ENCODE measurements at places on chromosomes 5 and 9.

DNA sequence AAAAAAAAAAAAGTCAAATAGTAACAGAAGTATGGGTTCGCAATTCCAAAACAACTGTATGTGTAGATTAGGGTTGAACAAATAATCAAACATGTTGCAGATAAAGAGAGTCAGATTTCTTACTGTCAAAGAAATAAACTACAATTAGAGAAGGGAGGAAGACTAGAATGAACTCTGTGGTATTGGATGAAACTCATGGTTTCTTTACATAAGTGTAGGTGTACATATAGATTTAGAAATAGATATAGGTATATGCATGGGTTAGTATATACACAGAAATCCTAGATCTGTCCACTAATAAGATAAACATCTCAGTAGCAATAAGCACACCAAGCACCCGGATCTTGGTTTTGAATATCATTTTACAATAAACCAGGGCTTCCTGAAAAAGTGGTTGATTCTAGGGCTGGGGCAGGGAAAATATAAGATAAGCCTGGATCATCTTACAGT, 21.3 kb downstream of the DTWD2 start:
- no peak for DNase-seq

DNA sequence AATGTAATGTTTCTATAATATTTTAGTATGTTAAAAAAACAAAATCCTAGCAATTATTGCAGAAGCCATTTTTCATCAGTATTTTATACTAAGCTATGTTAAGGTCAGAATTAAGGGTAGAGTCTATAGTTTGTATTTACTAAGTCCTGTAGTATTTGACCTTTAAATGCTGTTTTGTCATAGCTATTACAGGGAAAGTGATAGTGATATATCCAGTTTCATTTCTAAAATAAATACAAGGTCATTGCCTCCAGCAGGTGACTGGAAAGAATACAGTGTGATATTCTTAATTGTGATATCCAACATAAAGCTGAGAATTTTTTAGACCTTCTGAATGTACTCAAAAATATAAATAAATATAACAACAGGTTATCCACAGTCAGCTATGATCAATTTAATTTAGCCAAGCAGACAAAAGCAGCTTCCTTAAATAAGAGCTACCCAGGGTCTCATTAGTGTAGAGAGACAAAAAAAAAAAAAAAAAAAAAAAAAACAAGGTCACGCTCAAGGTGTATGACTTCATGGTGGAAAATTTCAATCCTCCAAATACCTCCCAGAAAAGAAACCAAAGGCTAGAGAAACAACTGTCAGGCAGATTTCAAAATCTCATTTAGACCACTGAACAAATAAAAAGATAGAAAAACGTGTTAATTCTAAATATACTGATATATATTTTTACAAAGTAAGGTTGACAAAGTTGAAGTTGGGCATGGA, 278.7 kb downstream of the HCN1 start:
- DNase-seq, result no peak

- no peak for DNase-seq
These were observed 159.5 kb downstream of the GNA14 start for GRCh38 chr9:77488439-77489126.

GRCh38 chr5:179834120-179834519, 13.4 kb downstream of the SQSTM1 start:
- no peak for DNase-seq

DNA sequence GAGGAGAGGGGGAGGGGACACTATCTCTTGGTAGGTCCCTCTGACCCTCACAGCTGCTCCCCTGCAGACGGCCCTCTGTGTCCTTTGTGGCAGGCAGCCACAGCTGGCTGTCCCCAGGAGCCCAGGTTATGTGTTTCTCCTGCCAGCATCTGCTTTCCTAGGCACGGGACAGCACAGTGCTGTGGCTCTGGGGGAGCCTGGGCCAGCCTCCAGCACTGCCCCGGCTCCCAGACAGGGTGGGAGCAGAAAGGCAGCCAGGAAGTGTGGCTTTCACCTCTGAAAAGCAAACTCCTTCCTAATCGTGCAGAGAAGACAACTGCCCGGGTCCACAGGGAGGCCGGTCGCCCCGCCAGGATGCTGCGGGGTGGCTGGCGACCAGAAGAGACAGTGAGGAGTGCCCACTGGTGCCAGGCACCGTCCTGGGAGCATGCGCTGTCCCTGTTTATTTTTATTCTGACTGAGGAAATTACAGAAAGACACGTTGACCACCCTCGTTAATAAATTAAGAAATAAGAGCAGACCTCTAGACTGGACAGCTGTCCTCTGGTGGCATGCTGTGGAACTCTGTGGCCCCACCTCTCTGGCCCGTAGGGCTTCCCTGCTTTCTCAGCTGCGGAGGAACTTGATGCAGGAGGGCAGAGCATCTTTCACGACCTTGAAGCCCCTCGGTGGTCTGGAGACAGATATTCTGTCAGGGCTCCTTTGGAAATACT, 240.3 kb downstream of the FANCC start:
- DNase-seq, result no peak

DNA sequence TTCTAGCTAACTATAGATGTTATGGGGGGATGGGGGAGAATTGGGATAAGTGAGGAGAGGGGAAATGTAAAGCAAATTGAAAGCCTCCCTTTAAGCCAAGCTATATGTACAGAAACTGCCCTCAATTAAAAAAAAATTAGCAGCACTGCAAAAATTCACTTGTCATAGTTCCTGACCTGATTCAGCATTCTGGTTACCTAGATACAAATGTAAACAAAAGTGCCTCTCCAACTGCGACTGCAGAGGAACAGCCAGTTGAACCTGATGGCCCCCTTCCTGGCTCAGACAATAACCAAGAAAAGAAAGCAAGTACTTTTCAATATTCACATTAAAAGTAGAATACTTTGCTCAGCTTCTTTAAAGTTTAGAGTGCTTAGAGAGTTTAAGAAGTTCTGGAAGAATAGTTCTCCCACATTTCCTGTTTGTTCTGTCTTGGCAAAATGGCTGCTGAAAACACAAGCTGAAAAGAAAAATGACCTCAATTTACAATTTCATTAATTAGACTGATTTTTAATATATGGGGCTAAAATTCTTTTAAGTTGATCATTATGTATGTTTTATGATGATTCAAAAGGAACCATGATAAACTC, 1.5 kb downstream of the FAM81B start:
- DNase-seq, result no peak

DNA sequence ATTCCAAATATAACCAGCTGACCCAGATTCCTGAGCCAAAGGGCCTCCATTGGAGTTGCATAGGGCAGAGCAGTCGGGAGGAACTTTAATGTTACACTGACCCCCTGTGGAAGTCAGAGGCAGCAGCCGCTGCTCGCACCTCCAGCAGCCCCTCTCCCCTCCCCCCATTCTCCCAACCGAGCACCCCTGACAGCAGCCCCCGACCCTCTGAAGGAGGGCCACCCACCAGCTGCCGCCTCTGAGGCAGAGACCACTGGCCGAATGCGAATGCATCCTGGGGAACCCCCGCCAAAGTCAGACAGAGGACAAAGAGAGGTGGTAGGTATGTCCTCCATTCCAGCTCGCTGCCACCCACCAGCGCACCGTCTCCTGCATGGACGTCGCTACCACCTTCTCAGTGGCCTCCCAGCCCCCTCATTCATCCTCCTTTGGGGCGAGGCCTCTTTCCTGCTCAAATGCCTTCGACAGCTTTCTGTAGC, 231.0 kb downstream of the CDK5RAP2 start:
- DNase-seq, result no peak

DNA sequence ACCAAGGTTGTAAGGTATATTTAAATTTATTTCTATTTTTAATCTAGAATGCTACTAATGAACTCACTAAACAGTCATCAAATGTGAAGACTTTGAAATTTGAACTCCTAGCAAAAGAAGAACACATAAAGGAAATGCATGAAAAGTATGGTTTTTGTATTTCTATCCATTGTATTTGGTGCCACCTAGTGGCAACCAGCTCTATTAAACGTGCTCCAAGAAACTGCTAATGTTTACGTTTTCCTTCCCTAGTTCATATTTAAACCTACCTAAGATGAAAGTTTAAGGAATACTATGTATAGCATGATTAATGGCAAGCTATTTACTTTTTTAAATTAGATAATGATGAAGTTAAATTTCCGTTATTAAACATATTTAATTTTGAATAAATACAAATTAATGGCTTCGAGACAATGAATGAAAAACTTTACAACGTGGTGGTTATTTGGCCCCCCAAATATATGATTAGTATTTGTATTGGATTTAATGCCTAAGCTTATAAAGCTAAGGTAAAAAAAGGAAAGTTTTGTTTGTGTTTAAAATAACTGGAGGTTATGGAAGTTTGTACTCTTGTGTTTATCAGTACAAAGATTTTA, 115.9 kb upstream of the SH3GL2 start:
- no peak for DNase-seq

DNA sequence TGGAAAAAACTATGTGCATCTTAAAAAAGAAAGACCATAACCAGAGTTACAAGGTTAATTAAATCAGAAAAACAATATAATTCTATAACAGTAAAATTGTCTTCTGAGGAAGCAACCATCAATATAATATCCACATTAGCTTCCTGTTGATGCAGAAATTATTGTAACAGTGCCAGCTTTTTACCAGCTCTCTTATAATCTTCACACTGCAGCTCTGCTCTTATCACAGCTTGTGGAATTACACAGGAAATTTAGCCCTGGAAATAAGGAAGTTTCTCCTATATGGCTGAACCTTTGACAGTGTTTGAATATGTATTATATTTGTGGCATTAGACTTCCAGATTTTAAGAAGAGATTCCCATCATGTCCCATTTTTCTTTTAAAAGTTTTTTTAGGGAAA, 49.1 kb upstream of the TEK start:
- DNase-seq, result no peak

- no peak for DNase-seq
These were observed 14.3 kb downstream of the SPAAR start for GRCh38 chr9:35923598-35923926.

DNA sequence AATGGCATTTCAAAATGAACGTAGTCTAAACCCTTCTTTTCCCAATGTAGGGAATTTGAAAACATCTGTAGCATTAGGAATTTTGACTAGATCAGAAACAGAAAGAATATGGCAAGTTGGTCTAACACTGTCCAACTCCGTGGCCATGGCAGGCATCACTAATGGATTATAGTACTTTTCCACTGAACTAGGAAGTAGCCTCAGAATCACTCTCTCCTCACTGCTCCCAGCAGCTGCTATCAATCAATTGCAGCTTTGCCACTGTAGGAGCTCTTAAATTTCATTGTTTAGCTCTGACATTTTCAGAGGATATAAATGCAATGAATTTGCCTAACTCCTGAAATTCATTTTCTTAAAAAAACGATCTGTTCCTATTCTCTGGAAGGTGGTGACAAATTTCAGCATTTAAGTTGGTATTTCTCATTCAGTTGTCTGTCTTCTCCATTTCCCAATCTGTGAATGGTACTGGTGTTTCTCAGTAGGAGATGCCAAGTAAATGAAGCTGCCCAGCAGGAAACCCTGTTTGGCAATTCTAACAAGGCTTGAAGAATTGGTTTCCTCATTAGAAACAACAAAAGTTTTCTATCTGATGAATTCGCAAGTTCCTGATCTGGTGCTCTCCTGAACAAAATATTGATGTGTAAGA, 64.7 kb downstream of the TLR4 start:
- DNase-seq, result no peak

- DNase-seq, result no peak
These were observed 194.2 kb downstream of the TENT4A start for GRCh38 chr5:6907320-6907918.

DNA sequence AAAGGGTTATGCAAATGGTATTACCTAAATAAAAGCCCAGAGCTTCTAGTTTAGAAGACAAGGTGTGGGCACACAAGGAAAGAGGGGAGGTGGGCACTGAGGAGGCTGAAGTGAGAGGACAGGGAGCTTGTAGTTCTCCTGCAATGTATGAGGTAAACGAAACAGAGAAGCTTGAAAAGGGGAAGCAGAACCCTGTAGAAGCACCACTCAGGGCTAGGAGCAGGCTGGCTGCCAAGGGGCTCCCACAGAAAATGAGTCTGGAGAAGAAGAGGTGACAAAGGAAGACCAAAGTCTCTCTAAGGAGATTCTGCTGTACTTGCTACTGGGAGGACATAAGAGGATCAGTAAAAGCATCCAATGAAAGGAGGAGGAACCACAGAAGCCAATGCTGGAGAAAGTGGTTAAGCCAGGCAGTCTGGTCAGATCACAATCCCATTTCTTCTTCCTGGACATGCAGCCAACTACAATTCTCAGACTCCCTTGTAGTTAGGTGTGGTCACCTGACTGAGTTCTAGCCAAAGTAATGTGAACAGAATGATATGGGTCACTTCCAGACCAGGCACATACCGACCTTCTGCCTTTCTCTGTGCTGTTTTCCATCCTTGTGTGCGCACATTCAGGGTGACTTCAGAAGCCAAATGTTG, 174.5 kb upstream of the MAP3K1 start:
- DNase-seq, result no peak

DNA sequence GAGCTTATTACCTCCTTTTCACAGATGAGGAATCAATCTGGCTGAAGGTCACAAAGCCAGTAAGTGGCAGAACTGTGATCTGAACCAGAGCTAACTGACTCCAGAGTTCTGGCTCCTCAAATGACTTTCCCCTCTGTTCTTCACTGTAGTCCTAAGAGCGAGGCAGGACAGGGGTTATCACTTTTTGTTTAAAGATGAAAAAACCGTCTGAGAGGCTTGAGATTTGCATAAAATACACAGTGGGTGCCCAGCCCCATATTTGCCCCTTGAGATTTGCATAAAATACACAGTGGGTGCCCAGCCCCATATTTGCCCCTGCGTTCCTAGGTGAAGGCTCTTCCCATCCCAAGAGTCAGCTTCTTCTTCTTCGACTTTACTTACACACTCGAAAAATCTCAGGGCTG, 667 bp downstream of the FBXO10 start:
- DNase-seq, result no peak

GRCh38 chr5:42399702-42400101, 23.5 kb upstream of the GHR start:
- DNase-seq, result no peak

GRCh38 chr5:3605298-3606010, 9.8 kb downstream of the IRX1 start:
- no peak for DNase-seq

DNA sequence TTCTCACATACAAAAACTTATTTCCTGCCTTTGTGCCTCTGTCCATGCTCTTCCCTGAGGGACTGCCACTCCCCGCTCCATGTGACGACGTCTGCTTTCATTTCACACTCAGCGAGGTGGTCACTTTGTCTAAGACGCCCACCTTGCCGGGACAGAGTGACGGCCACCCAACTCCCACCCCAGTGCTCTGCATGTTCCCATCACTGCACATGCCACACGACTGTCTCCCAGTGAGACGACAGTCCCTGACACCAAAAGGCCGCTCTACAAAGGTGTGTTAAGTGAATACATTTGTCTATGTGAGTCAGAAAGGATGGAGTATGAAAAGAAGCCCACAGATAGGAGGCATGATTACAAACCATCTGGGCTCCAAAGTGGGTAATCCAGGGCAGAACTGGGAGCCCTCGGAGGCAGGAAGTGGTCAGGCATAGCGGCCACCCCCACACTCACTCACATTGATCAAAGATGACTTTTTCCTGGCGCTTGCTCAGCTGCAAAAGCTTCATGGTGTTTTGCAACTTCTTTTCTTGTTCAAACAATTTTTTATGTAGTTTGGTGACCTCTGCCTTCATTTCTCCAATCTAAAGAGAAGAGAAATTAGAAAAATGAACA, 185.8 kb downstream of the CDK5RAP2 start:
- DNase-seq, result no peak

- no peak for DNase-seq
These were observed 86.3 kb upstream of the MELK start for GRCh38 chr9:36486329-36486932.
